ENCODE measurements at places on chromosomes 12 and 14.

DNA sequence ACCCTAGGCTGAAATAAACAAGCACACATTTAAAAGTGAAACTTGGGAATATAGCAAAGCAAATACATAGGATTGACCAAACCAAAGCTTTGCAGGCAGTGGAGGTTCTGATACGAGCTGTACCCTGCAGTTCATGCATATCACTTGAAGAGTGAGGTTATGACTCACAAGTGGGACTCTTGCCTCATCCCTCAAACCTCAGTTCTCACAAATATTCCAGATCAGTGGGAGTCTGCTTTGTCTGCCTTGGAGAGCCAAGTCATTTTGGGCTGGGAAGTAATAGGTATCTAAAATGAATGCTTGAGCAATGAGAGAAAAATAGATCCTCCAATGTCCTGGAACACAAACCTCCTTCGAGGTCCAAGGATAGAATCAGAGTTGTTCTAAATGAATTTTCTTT is 116.4 kb downstream of the LRIG3 start:
- DNase-seq: no peak

GRCh38 chr14:23103581-23103980 is 1.2 kb downstream of the CIROP start:
- DNase-seq: no peak

DNA sequence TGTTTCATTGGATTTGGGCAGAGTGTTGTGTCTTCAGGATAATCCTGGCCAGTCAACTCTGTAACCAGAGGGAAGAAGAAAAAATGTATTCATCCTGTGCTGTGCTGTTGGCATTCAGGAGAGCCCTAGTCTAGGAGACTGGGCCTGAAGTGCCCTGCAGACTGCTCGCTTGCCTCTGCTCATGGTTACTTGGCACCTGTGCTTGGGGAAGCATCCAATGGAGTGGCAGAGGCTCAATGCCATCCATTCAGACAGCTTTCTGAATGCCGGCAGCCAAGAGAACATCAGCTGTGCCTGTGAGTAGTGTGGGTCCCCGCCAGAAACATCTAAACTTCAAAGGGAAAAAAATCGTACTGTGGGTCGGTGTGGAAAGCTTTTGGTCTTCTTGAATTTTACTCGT is 124.2 kb downstream of the SRGAP1 start:
- no peak for DNase-seq

DNA sequence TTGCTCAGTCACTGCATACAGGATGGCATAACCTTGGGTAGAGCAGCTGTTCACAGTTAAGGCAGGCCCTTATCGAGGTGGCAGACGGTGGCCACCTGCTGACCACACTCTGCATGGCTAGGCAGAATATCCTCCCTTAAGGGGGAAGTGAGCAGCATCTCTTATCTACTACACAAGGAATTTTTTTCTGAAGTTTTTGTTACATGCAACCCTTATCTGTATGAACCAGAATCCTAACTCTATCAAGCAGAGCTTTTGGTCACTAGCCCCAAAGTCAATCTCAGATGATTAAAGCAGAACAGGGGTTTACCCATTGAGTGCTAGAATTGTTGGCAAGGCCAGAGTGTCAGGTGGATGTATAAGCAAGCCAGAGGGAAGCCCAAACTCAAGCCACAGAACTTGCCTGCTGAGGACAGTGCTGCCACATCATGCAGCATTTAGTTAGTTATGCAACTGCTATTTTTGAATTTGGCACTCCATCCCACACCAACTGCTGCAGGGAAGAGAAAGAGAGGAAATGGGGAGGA is 192.8 kb downstream of the TBX5 start:
- DNase-seq: no peak

GRCh38 chr12:77667101-77667500 is 163.6 kb upstream of the NAV3 start:
- DNase-seq: no peak

- DNase-seq: no peak
Measured at GRCh38 chr14:68014771-68015170, 195.2 kb downstream of the RAD51B start.

DNA sequence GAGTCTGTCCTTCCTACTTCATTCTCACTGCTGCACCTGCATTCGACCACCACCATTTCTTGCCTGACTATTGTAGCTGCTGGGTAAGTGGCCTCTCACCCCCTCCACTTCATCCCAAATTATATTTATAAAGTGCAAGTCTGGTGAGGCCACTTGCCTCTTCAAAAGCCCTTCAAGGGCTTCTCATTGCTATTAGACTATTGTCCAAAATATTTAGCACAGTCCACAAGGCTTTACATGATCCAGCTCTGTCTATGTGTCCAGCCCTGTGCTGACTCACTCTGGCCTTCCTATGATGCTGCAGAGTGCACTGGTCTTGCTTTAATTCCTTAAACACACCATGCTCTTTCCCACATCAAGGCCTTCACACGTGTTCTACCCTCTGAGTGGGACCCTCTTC is 46.0 kb downstream of the PAH start:
- DNase-seq: no peak

DNA sequence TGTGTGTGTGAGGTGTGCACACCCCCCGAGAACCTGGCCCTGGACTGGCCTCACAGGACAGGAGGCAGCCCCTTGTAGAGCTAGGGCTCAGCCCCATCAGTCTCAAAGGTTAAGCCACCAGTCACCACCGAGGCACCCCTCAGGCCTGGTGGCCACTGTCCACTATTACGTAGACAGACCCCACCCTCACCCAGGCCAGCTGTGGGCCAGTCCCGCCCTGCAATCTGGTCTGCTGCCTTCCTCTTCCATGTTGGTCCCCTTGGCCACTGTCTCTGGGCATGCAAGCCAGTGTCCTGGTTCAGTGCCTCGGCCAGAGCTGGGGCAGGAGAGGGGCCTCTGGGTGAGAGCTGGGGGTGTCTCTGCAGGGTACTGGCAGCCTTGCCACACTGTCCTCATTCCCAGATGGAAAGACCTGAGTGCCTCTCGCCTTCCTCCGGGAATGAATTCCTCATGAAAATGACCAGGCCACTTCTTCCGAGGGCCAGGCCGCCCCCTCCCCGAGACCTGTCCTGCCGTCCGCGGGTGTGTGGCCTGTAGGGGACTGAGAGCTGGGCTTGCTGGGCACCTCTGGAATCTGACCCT is 897 bp upstream of the TEX22 start:
- DNase-seq: no peak

GRCh38 chr12:2609020-2609419 is 185.8 kb upstream of the FKBP4 start:
- DNase-seq: no peak

DNA sequence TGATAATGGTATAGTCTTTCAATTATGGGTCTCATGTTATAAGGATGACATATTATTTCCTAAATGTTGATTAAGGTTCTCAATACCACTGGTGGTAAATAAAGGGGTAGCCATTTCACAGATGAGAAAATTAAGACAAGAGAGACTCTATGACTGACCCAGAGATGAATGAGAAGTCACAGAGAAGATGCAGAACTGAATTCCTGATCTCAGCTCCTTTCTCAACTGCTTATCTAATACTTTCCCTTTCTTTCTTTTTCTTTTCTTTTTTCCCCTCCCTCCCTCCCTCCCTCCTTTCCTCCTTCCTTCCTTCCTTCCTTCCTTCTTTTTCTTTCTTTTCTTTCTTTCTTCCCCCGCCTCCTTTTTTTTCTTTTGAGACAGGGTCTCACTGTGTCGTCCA is 8.3 kb upstream of the PTGR2 start:
- no peak for DNase-seq

DNA sequence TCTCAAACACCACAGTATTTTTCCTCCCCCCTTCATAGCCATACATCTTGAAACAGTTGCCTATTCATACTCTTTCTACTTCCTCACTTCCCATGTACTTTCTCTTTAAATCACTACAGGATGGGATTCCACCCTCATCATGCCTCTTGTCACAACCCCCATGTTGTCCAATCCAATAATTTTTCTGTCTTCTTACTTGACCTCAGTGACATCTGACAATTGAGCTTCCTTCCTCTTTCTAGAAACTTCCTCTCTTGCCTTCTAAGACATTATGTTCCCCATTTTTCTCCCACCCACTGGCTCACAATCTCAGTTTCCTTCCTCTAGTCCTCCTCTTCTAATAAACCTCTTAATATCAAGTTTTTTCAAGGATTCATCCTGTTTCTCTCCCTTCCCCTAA is 5.3 kb downstream of the C2CD5 start:
- no peak for DNase-seq

GRCh38 chr12:30847259-30847658 is 79.3 kb upstream of the TSPAN11 start:
- DNase-seq: peak; percentile 28

GRCh38 chr12:68326716-68327115 is 5.4 kb downstream of the MDM1 start:
- no peak for DNase-seq

DNA sequence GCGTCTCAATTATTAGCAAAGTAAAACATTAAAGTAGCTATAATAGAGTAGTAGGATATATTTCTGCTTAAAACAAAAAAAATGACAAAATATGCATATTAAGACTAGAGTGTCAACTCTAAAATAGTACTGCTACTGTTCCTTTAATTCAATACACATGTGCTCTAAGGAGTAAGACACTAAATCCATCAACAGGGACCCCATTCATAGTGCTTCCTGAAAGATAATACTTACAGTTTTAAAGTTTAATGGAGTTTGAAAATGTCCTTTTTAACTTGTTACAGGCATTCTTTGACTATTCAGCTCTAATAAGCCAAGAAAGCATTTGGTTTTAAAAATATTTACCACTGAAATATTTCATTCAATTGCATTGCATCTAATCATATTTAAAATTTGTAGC is 145.2 kb downstream of the ADAMTS20 start:
- DNase-seq: no peak

DNA sequence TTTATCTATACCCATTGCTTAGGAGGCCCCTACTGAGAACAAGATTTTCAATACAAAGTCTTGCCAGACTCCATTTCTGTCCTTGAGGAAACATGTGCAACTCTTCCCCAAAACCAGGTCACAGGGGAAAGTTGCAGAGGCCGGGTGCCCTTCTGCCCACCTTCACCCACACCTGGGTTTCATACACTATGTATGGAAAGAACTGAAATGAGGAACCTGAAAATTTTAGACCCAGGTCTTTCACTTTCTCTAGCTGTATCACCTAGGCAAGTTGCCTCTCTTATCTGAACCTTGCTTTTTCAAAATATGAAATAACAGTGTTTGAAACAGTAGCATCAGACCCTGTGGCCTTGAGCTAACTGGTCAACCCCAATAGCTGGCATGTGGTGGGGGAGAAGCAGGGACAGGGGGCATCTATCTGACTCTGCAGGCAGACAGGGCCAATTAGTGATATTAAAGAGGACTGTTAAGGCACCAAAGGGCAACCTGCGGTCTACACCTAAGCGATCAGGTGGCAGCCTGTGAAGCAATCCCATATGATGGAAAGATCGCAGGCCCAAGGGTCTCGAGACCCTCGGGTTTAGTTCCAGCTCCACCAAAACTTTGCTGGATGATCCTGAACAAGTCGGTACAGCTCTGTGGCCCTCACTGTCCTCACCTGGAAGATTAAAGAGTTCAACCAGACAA is 346.5 kb downstream of the BCL11B start:
- DNase-seq: no peak

DNA sequence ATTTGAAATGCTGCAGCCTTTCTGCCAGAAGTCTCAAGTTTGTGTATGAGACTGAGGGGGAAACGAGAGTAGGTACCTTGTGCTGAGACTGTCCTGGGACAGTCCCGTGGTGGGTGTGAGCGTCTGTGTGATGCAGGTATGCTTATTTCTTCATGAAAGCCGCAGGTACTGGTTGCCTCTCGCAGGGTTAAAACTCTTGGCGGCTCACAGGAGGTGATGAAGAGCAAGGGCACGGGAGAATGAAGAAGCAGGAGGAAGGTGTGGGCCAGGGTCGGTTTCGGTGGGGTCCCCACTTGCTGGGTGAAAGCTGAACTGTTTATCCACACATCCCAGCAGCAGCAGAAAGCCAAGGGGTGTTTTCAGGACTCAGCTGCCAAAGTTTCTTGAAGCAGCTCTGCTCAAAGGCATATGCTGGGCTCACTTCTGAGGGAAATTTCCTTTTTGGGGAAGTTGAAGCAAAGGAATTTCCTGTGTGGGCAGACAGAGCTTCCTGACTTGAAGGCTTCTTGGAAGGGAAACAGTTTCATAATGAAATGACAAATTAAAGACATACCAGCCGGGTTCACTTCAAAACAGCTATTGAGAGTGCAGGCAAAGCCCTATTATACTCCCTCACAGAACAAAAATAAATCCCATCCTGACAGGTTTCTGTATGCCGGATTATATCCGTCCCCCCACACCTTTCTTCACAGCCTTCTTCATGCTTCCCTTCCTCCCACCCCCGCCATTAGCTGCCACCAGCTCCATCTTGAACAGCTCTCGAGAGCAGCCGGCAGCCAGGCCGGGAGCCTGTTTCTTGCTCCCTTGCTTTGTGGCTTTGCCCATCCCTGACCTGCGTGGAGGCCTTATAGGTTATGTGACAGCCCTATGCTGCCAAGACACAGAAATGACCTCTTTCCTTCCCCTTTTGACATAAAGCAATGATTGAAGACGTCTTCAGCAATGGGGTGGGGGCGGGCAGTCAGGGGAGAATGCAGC is 116.6 kb downstream of the ETV6 start:
- peak; percentile 92 for DNase-seq
